ENCODE measurements at places on chromosomes 5 and 9.
A peak's percentile ranks its signal among the peaks of the same experiment; 100 is the strongest.

DNA sequence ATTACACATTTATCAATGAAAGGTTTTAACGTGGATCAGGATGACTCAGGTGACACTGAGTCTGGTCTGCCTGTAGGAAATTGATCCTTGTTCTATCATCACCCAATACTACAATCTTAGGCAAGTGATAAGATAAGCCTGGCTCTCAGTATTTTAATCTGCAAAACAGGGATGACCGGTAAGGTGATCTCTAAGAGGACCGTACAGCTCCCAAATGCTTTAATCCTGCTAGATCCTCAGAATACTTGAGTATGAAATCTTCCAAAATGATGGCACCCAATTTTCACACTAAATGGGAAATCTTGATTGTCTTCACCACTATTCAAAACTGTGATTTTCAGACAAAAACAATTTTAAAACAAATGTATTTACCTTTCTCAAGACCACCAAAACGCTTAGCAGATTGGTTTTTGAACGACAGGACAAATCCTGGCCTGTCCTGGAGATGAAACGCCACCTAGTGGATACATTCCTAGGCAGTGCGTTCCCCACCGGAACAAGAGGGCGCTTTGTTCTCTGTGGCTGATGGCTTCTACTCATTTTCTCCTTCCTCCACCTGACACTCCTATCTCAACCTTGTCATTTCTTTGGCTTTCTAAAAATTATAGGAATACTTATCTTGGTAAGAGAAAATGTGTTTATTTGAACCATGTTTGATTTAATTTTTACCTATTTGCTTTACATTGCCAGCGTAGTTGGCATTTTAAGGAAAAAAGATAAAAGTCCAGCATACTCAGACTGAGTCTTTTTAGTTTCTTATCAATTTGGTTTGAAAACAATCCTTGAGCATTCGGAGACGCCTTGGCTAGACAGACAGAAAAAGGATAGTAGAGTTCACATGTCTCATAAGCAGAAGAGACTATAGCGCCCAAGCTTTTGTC is 41.2 kb upstream of the VCAN start:
- H3K36me3 ChIP-seq = no peaks in the 10 kb centered on the region
- DNase-seq = peak; percentile 82
- no peak overlapping the region for H3K4me3 ChIP-seq
- H3K4me1 ChIP-seq = no peaks in the 10 kb centered on the region

GRCh38 chr9:130530938-130531337 is 48.4 kb upstream of the FUBP3 start:
- H3K4me1 ChIP-seq = no peaks in the 10 kb centered on the region
- no peak for DNase-seq
- H3K36me3 ChIP-seq = no peaks in the 10 kb centered on the region
- no peak overlapping the region for H3K4me3 ChIP-seq
- no peaks in the 10 kb centered on the region for H3K27me3 ChIP-seq

DNA sequence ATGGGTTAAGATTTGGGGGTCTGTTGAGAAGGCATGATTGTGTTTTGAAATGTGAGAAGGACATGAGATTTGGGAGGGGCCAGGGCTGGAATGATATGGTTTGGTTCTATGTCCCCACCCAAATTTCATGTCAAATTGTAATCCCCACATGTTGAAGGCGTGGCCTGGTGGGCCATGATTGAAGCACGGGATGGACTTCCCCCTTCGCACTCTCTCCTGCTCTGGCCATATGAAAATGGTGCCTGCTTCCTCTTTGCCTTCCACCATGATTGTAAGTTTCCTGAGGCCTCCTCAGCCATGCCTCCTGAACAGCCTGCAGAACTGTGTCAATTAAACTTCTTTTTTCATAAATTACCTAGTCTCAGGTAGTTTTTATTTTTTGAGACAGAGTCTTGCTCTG is 14.7 kb upstream of the NOTCH1 start:
- no peaks in the 10 kb centered on the region for H3K27me3 ChIP-seq
- no peaks in the 10 kb centered on the region for H3K36me3 ChIP-seq
- peaks cover 9% of the 10 kb centered on the region for H3K4me1 ChIP-seq
- no peak overlapping the region for H3K27ac ChIP-seq
- no peak for DNase-seq

GRCh38 chr5:181187500-181188213 is 17.3 kb downstream of the TRIM7 start:
- H3K4me1 ChIP-seq = peaks cover 4% of the 10 kb centered on the region
- H3K36me3 ChIP-seq = no peaks in the 10 kb centered on the region
- peak overlapping the region; percentile 89 for H3K27ac ChIP-seq
- peak overlapping the region; percentile 82 for H3K4me3 ChIP-seq
- DNase-seq = peak; percentile 89

DNA sequence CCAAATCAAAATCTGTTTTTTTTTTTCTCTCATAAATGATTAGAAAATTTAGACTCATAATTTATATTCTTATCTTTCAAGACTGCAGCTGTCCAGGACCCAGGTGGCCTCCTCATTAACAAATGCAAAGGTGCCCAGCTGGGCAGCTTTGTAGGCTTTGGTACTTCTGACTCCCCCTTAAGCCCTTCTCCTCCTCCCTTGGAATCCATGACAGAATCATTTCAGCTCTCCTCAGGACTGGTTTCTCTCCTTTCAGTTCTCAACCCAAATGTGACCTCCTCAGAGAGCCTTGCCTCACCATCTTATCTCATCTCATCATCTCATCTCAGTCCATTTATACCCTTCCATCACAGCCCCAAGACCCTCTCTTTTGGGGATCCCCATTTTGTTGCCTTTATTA is 221.7 kb downstream of the KIAA0825 start:
- no peaks in the 10 kb centered on the region for H3K4me1 ChIP-seq
- no peaks in the 10 kb centered on the region for H3K27me3 ChIP-seq
- H3K4me3 ChIP-seq = no peak overlapping the region
- H3K36me3 ChIP-seq = no peaks in the 10 kb centered on the region
- no peak for DNase-seq
- H3K27ac ChIP-seq = no peak overlapping the region

DNA sequence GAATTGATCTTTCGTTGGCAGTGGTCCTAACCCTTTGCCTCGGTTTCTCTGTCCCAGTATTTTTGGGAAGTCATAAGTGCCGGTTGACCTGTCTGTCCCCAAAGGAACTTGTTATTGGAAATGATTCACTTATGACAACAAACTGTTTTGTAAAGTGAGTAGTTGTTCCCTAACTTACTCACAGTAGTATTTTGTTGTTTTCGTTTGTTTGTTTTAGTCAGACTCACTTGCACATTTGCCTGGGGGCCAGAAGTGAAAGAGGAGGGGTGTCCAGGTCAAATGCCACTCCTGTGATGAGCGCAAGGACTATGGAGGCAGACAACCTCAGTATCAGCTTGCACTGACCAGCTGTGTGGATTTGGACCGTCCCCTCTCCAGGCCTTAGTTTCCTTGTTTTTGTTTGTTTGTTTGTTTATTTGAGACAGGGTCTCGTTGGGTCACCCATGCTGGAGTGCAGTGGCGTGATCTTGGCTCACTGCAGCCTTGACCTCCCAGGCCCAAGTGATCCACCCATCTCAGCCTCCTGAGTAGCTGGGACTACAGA is 47.3 kb downstream of the ANKRD55 start:
- H3K36me3 ChIP-seq = no peaks in the 10 kb centered on the region
- no peak overlapping the region for H3K27ac ChIP-seq
- H3K4me1 ChIP-seq = no peaks in the 10 kb centered on the region
- DNase-seq = no peak

- H3K27ac ChIP-seq = no peak overlapping the region
- H3K4me1 ChIP-seq = no peaks in the 10 kb centered on the region
- DNase-seq = no peak
- H3K36me3 ChIP-seq = no peaks in the 10 kb centered on the region
- H3K4me3 ChIP-seq = no peak overlapping the region
Observed at GRCh38 chr5:151351671-151352070, 4.3 kb upstream of the SLC36A2 start.

DNA sequence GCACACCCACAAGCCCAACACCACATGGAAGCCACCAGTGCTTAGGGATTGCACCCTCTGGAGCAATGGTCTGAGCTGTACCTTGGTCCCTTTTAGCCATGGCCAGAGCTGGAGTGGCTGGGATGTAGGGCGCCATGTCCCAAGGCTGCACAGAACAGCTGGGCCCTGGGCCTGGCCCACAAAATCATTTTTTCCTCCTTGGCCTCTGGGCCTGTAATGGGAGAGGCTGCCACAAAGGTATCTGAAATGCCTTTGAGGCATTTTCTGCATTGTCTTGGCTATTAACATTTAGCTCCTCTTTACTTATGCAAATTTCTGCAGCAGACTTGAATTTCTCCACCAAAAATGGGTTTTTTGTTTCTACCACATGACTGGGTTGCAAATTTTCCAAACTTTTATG is 117.6 kb downstream of the SPOCK1 start:
- no peak overlapping the region for H3K4me3 ChIP-seq
- no peak overlapping the region for H3K27ac ChIP-seq
- no peaks in the 10 kb centered on the region for H3K4me1 ChIP-seq
- H3K36me3 ChIP-seq = no peaks in the 10 kb centered on the region

DNA sequence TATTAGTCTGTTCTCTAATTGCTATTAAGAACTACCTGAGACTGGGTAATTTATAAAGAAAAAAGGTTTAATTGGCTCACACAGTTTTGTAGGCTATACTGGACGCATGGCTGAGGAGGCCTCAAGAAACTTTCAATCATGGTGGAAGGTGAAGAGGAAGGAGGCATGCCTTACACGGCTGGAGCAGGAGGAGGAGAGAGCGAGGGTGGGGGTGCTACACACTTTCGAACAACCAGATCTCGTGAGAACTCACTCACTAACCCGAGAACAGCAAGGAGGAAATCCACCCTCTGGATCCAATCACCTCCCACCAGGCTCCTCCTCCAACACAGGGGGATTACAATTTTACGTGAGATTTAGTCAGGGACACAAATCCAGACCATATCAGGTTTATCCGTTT is 90.0 kb downstream of the RMI1 start:
- no peaks in the 10 kb centered on the region for H3K36me3 ChIP-seq
- no peak overlapping the region for H3K27ac ChIP-seq
- DNase-seq = no peak

DNA sequence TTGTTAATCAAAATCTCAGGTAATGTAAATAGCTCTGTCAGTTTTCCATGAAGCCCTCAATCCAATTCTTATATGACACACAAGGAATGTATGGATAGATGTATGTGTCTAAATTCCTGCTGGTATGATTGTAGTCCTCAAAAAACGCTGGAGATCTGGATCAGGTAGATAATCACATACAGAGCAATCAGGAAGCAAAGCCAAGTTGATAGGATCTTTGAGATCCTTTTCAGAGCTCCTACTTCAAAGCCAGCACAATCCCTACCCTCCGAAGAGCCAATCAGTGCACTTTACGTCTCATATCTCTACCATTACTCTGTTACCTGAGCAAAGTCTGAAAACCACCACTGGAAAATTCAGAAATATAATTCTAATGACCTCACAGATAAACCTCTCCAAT is 27.4 kb downstream of the TYRP1 start:
- H3K4me1 ChIP-seq = no peaks in the 10 kb centered on the region
- no peak overlapping the region for H3K27ac ChIP-seq
- DNase-seq = no peak
- no peaks in the 10 kb centered on the region for H3K36me3 ChIP-seq

DNA sequence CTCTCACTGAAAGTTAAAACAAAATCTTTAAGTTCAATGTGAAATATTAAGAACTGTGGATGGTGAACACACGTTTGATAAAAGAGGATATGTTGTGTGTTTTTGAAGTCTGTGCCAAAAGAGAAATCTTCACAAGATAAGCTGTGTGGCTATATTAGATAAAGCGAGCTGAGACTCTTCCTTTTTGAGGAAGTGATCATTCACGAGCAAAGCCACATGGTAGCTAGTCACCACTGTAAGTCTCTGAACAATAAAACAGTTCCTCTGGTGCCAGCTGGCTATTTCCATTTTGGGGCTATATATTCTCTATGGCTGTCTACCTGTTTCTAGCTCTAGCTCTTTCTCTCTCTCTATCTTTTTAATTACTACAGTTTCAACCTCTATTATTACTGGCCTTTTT is 1849.2 kb upstream of the C9orf72 start:
- H3K4me1 ChIP-seq = no peaks in the 10 kb centered on the region
- H3K27me3 ChIP-seq = no peaks in the 10 kb centered on the region
- H3K4me3 ChIP-seq = no peak overlapping the region
- DNase-seq = no peak

GRCh38 chr5:73895471-73895870 is 269.5 kb downstream of the ARHGEF28 start:
- no peak for DNase-seq
- no peaks in the 10 kb centered on the region for H3K27me3 ChIP-seq
- H3K4me3 ChIP-seq = no peak overlapping the region
- H3K4me1 ChIP-seq = peaks cover 4% of the 10 kb centered on the region

- DNase-seq = peak; percentile 70
- H3K4me1 ChIP-seq = peaks cover 5% of the 10 kb centered on the region
- H3K4me3 ChIP-seq = no peak overlapping the region
- no peaks in the 10 kb centered on the region for H3K36me3 ChIP-seq
- no peaks in the 10 kb centered on the region for H3K27me3 ChIP-seq
Observed at GRCh38 chr9:93682155-93682968, 106.0 kb downstream of the PHF2 start.

DNA sequence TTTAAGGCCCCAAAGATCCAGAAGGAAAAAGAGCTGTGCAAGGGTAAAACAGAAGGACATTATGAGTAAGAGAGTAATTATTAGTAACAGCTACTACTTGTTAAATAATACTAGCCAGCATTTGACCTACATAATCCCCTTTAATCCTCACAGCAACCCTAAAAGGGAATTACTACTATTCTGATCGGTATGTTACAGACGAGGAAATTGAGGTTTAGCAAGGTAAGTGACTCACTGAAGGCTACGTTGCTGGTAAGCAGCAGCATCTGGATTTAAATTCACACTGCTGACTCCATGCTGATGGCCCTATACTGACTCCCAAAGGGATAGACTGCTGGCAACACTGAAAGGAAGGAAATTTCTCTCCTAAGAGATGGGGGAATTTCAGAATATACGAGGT is 3.7 kb upstream of the FSD1L start:
- no peaks in the 10 kb centered on the region for H3K4me1 ChIP-seq
- H3K36me3 ChIP-seq = no peaks in the 10 kb centered on the region
- H3K27me3 ChIP-seq = no peaks in the 10 kb centered on the region
- no peak for DNase-seq

DNA sequence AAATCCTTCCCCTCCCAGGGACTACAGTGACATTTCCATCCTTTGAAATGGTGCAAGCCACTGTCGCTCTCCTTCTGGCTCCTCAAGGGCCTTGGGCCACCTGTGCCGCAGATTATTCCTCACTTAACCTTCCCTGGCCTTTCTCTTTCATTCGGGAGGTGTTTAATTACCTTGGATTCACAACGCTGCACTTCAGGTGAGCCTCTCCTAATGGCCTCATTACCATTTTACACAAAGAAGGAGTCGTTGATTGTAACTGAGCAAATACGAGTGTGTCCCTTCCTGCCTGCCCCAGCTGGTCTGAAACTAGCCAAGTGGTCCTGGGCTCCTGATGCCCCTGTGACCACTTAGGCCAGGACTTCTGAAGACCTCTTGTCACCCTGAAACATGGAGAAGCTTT is 205.0 kb downstream of the CRB2 start:
- H3K27ac ChIP-seq = no peak overlapping the region
- no peaks in the 10 kb centered on the region for H3K36me3 ChIP-seq
- no peaks in the 10 kb centered on the region for H3K4me1 ChIP-seq
- no peak for DNase-seq
- no peaks in the 10 kb centered on the region for H3K27me3 ChIP-seq

- H3K36me3 ChIP-seq = no peaks in the 10 kb centered on the region
- no peaks in the 10 kb centered on the region for H3K27me3 ChIP-seq
- DNase-seq = peak; percentile 93
- H3K4me3 ChIP-seq = no peak overlapping the region
Observed at GRCh38 chr9:86126998-86127972, 27.9 kb upstream of the GOLM1 start.

- no peaks in the 10 kb centered on the region for H3K27me3 ChIP-seq
- no peak overlapping the region for H3K4me3 ChIP-seq
- DNase-seq = no peak
- no peaks in the 10 kb centered on the region for H3K4me1 ChIP-seq
Observed at GRCh38 chr5:40395251-40395650, 284.5 kb upstream of the PTGER4 start.

Data from hepatocyte (in vitro differentiated cells).